RKO (cell line): ENCODE measurements at places on chromosomes 2 and 18.

GRCh38 chr2:47058003-47058931 lies 96.8 kb downstream of the STPG4 start:
- DNase-seq, result no peak

DNA sequence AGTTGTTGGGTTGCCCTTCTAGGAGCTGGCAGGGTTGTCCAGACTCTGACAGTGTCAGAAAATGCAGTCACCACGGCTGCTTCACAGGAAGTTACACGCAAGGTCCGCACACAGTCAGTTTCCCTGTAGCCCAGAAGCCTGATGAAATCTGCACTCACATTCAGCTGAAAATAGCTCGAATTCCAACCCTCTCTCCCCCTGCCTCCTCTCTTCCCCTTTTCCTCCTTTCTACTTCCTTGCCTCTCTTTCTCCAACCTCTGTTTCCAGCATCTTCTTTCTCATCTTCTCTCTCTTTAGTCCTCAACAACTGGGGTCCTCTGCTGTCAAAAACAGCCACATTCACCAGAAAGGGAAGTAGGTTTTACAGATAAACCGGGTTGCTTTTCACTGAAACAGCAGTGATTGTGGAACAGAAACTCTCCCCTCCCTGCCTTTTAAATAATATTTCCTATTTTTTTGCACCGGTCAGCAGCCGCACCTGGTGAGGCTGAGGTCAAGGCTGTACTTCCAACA lies 69.3 kb downstream of the BCL11A start:
- no peak for DNase-seq

DNA sequence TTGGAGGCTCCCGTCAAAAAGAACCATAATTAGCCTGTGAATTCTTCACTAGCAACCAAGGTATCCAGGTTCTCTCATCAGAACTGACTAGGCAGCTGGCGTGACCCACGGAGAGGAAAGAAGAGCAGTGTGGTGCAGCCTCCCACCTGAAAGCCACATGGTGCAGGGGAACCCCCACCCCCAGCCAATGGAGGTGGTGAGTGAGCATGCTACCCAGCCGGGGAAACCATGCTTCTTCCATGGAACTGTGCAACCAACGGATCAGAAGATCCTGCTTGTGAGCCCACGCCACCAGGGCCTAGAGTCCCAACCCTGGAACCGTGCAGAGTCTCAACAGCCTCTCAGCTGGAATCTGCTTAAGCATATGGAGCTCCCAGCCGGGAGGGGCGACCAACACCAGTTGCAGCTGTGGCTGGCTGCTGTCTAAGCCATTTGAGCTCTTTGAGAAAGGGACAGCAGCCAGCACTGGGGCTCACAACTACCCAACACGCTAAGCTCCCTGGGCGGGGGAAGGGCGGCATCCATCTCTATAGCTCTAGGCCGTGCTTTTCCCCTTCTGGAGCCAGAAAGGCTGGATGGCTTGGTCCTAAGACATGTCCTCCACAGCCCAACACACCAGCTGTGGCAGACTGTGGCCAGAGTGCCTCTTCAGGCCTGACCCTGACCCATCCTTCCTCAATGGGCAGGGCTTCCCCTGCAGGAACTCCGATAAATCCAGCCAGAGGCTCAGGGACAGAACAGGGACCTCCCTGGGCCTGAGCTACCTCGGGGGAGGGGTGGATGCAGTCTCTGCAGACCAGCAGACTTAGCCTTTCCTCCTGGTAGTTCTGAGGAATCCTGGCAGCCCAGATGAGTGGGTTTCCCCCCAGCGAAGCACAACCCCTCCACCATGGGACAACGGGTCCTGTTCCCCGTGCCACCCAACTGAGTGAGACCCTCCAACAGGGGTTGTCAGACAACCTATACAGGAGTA lies 151.4 kb upstream of the NXPH2 start:
- no peak for DNase-seq

- DNase-seq, result no peak
These were observed 126.5 kb downstream of the INO80D start for GRCh38 chr2:205959521-205959920.

- DNase-seq, result no peak
These were observed 27.7 kb upstream of the CHMP1B start for GRCh38 chr18:11823545-11823944.

- peak; percentile 47 for DNase-seq
These were observed 500 bp downstream of the CCNYL1 start for GRCh38 chr2:207711750-207712530.

DNA sequence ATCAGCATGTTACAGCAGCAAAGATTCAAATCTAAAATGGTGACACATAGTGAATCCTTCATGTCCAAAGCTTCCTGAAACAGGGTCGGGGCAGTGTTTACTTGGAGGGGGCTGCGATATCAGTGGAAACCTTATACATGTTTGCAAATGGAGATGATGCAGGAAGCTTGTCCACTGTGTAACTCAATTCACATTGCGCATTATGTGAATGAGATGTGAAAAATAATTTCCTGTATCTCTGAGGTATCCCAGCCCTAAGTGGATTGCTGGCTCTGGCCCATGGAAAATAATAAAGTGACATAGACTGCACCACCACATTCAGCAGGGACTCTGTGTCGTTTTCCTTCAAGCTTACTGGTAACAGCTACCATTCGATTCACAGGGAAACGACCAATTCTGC lies 505.5 kb downstream of the GALR1 start:
- DNase-seq, result no peak

- no peak for DNase-seq
These were observed 98.6 kb downstream of the IRS1 start for GRCh38 chr2:226701052-226701451.

GRCh38 chr2:233844836-233845235 lies 9.5 kb downstream of the HJURP start:
- DNase-seq, result no peak

- DNase-seq, result no peak
These were observed 366.5 kb downstream of the DSC3 start for GRCh38 chr18:30676053-30676480.

GRCh38 chr2:39730685-39731302 lies 48.3 kb downstream of the THUMPD2 start:
- peak; percentile 38 for DNase-seq

- DNase-seq, result no peak
These were observed 118.4 kb downstream of the MAP4K4 start for GRCh38 chr2:101815739-101816391.

DNA sequence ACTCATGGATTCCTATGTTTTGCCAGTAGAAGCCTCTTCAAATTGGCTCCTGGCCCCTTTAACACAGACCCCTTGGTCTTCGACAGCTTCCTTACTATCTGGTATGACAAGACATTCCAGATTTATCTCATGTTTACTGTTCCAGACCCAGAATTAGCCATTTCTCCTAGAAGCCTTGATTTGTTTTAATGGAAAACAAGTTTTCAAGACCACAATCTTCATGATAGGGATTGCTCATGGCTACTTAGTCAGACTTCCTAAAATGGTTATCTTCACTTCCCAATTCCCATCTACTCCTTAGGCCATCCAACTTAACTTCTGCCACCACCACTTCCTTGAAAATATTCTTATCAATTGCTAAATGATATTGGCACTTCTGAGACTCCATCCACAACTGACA lies 63.2 kb downstream of the TTC32 start:
- no peak for DNase-seq

DNA sequence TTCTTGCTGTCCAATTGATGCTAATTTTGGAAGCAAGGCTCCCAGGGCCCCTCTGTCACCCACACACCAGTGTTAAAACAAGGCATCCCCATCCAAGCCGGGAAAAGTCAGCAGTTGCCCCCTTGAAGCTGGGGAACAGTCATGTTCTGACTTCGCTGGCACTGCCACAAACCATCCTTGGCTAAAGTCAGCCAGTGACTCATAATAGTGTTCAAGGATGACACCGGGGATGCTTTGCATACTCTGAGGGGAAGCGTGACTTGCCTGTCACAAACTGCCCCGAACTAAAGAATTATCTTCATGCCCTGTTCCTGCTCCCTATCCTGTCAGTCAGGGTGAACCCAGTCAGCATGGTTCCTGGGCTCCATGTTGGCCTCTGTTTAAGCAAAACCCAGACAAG lies 37.0 kb downstream of the TGFA start:
- DNase-seq, result peak; percentile 12

DNA sequence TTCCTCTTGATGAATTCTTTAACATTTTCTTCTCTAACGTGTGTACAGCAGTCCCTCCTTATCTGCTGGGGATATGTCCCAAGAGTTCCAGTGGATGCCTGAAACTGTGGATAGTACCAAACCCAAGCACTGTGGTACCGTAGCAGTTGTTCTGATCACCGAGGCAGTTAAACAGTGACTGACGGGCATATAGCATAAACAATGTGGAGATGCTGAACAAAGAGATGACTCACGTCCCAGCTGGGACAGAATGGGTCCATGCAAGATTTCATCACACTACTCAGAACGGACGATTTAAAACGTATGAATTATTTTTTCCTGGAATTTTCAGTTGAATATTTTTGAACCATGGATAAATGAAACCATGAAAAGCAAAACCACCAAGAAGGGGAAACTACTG lies 54.5 kb upstream of the SPAG16 start:
- peak; percentile 55 for DNase-seq

GRCh38 chr2:217740178-217740577 lies 262.6 kb downstream of the TNS1 start:
- DNase-seq, result no peak

- DNase-seq, result no peak
These were observed 453.1 kb downstream of the CMPK2 start for GRCh38 chr2:6412533-6413091.

GRCh38 chr2:72886505-72887031 lies 640 bp upstream of the SPR start:
- no peak for DNase-seq

DNA sequence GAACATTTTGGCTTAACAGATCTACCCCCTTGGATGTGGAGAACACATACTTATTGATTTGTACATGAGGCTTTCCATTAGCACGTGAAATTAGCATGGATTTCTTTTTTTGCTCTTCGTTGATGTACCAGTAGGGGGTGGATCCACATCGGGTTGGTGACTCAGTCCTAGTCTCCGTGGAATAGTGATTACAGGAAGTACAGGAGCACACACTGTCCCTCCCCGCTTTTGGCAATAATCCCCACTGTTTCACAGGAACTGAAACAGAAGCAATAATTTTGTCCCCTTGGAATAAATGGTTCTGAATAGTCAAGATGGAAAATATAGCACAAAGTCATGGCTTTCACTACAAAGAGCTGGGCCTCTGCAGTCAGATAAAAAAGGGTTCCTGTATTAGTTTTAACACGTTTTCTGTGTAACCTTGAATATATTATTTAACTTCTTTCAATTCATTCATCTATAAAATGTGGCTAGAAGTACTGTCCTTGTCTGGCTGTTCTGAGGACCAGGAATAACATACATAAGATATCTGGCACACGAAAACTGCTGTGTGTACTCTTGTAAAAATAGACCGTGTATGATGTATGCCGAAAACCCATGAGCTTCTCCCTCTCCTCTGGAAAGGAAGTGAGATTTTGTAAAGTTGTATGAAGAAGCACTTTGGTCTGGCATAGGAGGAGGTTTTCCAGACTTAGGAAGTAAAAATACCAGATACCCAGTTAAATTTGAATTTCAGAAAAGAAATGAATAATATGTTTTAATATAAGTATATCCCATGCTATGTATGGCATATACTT lies 229.2 kb downstream of the GALR1 start:
- peak; percentile 72 for DNase-seq

DNA sequence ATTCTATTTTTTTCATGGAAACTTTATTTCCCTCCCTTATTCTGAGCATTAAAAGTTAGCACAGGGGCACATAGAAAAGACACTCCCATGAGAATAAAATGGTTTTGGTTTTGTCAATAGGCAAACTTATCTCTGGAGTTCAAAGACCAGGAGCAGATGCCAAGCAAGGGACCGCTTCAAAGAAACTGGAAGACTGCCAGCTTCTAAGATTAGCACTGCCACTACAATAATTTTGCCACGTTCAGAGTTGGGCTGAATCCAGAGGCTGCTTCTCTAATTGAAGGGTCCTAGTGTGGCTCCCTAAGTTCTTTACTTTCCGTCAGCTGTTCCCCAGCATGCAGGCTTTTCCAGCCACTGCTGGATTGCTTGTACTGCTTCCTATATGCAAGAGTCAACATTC lies 681.0 kb upstream of the GCFC2 start:
- no peak for DNase-seq

DNA sequence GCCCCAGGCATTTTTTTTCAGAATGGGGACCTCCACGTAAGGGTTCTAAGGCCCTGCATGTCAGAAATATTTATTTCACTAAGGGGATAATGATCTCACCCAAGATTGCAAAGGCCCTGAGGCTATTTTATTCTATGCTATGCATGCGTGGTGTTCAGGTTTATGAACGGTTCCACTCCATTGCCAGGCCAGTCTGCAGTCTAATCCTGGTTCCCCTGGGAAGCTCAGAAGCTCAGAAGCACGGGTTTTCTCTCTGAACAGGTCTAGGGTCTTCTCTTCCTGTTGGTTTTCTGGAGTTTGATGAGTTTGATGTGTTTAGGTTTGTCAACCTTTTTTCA lies 256.4 kb upstream of the PXDN start:
- no peak for DNase-seq

GRCh38 chr18:25351777-25352628 lies at the start of gene ZNF521:
ZNF521 (minus strand) TSS chr18:25352166; CDS start chr18:25350946, 1,220 bp downstream.
- peak; percentile 72 for DNase-seq

- no peak for DNase-seq
These were observed 293 bp upstream of the D2HGDH start for GRCh38 chr2:241734208-241734466.

- DNase-seq, result no peak
These were observed 71.0 kb upstream of the MGAT4A start for GRCh38 chr2:98801921-98802321.

GRCh38 chr18:3460823-3461398 lies 10.9 kb downstream of the TGIF1 start:
- DNase-seq, result no peak

DNA sequence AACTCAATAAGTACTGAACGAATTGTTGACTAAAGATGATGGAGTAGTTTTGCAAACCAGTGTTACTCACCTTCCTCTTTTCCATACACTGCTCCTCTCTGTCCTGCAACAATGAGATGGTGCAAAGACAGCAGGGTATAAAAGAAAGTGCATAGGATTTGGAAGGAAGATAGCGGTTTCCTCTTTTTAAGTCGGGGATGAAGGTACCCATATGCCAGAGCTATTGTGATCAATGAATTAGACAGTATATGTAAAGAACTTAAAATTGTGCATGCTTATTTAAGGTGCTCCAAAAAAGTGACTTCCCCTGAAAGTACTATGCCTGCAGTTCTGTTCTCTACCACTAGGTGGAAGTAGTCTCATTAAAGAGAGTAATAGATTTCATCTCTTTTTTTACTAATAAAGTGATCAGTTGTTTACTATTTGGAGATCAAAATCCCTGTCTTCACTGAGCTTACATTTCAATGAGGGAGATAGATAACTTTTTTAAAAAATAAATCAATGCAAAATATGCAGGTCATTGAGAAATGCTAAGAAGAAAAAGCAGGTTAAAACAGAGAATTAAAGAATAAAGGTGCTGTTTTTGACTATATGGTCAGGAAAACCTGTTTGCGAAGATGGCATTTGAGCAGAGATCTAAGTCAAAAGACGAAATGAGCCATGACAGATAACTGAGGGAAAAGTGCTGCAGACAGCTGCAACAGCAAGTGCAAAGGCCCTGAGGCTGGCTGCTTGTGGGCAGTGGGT lies 339.7 kb upstream of the SLC14A2 start:
- DNase-seq, result peak; percentile 43

GRCh38 chr2:124580263-124580662 lies 555.2 kb downstream of the CNTNAP5 start:
- DNase-seq, result no peak
